Stimulated activated CD4-positive, alpha-beta T cell treated with anti-CD3 and anti-CD28 coated beads, Interleukin-15, amount 100 ng/mL, for 48 hours (primary cell): ENCODE measurements at places on chromosomes 13 and 19.

DNA sequence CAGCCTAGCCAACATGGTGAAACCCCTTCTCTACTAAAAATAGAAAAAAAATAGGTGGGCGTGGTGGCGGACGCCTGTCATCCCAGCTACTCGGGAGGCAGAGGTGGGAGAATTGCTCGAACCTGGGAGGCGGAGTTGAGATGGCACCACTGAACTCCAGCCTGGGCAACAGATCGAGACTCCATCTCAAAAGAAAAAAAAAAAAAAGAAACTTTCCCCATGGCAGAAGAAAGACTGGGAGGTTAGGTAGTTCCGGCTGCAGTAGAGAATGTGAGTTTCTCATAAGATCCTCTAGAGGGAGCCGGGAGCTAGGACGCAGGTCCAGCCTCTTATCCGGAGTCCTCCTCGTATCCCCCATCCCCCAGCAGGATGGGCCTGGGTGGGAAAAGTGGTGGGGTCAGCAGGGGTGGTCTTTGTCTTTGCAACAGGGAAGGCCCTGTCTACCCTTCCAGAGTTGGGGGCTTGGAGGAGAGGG lies 13.2 kb upstream of the CREB3L3 start:
- no peak for DNase-seq

- DNase-seq: no peak
These were observed 1158.0 kb downstream of the EFNB2 start for GRCh38 chr13:105377452-105377851.

- peak; percentile 63 for DNase-seq
These were observed 9.2 kb upstream of the ZNF358 start for GRCh38 chr19:7506385-7507328.

- no peak for DNase-seq
These were observed 79.3 kb downstream of the PTPRS start for GRCh38 chr19:5261156-5261890.

DNA sequence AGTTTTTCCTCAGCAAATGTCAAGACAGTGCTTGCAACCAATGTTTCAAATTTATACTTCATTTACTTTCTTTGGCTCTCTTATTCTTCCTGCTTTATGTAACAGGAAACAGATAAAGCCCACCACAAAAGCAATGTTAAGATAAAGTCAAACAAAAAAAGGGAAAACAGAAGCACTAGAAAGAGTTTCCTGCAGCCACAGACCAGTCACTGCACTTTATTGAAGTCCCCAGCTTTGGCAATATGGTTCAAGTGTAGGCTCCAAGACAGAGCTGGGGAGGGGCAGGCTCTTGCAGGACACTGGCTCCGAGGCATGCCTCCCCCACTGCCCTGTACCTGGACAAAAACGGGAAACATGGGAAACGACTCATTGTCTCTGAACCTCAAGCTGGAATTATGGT lies 15.3 kb upstream of the CDC16 start:
- no peak for DNase-seq

DNA sequence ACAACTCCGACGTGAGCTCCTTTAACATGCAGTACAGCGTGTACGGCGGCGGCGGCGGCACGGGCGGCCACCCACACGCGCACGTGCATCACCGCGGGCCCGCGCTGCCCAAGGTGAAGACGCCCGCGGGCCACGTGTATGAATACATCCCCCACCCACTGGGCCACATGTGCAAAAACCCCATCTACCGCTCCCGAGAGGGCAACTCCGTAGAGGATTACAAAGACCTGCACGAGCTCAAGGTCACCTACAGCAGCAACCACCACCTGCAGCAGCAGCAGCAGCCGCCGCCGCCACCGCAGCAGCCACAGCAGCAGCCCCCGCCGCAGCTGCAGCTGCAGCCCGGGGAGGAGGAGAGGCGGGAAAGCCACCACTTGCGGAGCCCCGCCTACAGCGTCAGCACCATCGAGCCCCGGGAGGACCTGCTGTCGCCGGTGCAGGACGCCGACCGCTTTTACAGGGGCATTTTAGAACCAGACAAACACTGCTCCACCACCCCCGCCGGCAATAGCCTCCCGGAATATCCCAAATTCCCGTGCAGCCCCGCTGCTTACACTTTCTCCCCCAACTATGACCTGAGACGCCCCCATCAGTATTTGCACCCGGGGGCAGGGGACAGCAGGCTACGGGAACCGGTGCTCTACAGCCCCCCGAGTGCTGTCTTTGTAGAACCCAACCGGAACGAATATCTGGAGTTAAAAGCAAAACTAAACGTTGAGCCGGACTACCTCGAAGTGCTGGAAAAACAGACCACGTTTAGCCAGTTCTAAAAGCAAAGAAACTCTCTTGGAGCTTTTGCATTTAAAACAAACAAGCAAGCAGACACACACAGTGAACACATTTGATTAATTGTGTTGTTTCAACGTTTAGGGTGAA lies 6.6 kb downstream of the SLITRK5 start:
- DNase-seq: no peak

DNA sequence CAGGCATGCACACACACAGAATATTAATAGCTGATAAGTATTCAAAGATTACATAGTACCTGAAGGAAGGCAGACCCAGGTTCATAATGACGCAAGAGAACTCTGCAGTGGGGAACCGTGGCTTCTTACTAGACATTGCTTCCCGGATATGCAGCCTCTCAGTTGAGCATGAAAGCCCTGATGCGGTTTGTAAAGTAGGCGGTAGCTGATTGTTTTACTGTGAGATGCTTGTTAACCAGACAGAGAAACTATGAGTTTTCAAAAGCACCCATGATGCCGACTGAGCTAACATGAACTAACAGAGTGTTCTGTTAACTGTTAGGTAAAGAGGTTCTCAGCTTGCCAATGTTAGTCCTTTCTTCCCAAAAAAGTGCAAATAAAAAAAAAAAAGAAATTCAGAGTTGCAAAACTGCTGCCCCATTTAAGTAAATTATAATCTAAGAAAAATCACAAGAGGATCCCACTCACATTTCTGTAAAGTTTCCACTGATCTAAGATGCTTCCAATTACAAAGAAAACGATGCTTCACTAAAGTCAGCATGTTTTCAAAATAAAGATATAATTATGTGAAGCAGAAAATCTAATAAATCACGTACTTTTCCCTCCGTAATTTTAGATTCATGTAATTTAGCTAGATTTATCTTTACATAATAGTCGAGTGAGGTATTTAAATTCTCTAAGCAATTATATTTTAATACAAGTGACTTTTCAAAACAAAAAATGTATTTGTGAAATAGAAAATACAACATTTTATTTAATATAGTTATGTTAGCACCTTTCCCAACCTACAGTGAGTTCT lies 2.2 kb downstream of the FLT1 start:
- DNase-seq: peak; percentile 46

DNA sequence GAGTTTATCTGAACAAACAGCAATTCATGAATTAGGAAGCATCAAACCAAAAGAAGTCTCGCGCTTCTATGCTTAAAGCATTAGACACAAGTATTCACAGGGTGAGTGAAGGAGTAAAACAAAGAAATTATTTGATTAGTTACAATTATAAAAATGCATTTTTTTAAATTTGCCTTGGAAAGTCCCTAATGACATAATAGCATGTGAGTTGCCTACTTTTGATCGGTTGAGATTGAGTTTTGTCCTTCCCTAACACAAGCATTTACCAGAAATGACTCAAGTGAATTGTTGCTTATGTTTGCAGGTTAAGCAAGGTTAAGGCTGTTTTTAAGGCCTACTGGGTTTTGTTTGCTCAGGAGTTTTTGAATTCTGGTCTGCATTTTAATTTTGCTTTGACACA lies 389 bp upstream of the ZNF649 start:
- no peak for DNase-seq

DNA sequence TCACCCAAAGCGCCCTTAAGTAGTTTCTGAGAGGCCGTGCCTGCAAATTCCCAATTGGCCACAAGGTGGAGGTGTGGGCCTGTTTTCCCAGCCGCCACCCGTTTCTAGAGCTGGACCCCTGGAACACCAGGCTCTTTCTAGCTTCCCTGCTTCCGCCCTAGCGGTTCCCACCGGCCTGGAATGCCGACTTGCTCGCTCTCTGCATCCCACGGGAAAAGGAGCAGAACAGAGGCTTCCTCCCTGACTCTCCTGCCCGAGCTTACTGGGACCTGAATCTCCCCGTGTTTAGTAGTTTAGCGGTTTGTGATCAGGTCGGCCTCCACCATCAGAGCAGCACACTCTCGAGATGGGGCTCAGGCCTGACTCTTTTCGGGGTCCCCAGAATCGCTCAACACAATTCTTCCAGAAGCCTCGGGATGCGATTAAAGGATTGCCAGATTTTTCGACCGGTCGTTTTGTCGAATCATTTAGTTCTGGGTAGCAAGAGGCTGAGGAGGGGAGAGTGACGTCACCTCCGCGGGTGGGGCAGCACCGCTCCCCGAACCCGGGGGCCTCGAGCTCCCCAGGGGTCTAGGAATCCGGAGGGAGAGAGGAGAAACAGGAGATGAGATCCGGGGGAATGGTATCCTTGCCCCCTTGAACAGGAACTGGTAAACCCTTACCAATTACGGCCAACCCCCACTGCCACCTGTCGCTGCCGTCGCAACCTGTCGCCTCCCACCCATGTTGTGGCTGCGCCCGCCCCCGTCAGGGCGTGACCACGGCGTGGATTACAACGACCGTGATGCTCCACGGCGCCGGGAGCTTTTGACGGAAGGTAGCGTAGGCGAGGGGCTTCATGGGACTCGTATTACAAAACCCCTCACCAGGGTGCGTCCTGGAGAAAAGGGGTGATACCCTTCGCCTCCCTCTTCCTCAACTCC lies 8.0 kb downstream of the NAPSA start:
- DNase-seq: peak; percentile 79

GRCh38 chr13:68727798-68728197 lies 1379.8 kb upstream of the ATXN8OS start:
- no peak for DNase-seq

GRCh38 chr13:113937527-113938180 lies 36.2 kb downstream of the C13orf46 start:
- no peak for DNase-seq

GRCh38 chr19:17378271-17378670 lies 1.1 kb upstream of the PLVAP start:
- no peak for DNase-seq

- no peak for DNase-seq
These were observed 214.5 kb downstream of the ABCC4 start for GRCh38 chr13:95086761-95087160.

DNA sequence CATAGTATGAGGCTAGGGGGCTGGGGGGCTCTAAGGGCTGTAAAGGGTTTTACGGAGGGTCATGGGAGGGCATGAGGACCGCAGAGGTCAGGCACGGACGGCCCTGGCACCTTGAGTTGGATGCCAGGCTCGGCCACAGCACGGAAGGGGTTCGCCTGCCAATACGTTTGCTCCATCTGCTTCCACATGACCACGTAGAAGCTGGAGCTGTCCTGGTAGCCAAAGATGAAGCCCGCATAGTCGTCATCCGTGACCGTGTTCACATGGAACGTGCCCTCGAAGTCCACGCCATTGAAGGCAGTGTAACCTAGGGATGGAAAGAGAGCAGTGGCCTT lies 6.4 kb downstream of the COMP start:
- DNase-seq: no peak

DNA sequence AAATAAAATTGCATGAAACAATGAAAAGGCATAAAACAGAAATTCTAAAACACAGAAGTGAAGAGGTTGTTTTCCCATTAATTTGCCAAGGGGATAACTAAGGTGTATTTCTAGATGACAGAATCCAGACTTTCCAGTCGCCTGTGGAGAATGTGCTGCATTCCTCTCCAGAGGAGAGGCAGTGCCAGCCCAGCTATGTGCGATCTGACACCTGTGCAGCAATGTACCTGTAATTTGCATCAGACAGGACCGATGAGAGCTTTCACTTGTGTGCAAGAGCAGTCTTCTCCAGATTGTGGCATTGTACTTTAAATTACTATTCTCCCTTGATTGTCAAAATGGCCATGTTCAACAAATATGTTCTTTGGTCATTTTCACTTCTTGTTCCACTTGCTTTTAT lies 1037.9 kb downstream of the EFNB2 start:
- no peak for DNase-seq

GRCh38 chr19:14413693-14414181 lies 5.4 kb downstream of the DDX39A start:
- no peak for DNase-seq

DNA sequence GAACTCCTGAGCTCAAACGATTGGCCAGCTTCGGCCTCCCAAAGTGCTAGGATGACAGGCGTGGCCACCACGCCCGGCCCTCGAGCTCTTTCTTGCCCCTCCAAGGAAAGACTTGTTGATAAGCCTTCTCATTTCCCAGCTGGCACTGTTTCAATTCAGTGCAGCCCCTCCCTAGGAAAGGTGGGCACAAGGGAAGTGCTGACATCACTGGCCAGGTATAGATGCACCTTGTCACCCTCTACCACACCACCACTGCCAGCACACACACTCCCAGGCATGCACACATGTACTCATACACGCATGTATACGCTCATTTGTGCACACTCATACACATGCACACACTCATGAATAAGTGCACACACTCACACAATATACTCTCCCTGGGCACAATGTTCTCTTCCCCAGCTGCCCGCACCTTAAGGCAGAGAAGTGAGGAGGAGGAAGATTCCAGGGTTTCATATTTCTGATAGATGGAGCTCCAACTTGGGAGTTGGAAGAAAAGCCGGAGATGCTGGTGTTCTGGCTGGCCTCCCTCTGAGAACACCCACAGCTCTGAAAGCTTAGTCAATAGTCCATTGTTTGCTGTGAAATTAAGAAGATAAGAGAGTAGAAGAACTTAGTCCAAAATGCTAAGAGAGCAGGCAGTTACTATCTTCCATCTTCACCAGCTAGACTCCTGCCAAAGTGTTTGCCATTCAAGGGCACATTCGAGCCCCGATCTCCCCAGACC lies 196.7 kb downstream of the FOXO1 start:
- no peak for DNase-seq

- DNase-seq: peak; percentile 80
These were observed 9.8 kb upstream of the GNA15 start for GRCh38 chr19:3125900-3126524.

- DNase-seq: no peak
These were observed 216.5 kb downstream of the RFC3 start for GRCh38 chr13:34034411-34034810.

DNA sequence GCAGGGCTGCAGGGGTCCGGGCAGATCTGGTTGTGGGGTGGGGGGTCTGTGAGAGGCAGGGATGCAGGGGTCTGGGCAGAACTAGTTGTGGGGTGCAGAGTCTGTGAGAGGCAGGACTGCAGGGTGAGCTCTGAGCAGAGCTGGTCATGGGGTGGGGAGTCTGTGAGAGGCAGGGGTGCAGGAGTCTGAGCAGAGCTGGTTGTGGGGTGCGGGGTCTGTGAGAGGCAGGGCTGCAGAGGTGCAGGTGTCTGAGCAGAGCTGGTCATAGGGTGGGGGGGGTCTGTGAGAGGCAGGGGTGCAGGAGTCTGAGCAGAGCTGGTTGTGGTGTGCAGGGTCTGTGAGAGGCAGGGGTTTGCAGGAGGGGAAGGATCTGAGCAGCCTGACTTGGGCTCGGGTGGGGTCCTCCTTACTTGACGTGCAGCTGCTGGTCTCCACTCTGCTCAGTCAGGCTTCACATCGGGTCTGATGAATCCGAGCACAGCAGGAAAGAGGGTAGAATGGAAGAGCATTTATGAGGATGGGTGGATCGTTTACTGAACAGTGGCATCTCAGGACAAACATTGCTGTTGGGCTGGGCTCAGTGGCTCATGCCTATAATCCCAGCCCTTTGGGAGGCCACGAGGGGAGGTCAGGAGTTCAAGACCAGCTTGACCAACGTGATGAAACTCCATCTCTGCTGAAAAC lies 31.2 kb downstream of the IGFL2 start:
- no peak for DNase-seq
